HFFc6 (cell line): ENCODE measurements at places on chromosomes 3 and 15. TPM values are rescaled to one million over a fixed set of nuclear protein-coding genes. Genes with fewer than 3 reads are reported as not detected.

DNA sequence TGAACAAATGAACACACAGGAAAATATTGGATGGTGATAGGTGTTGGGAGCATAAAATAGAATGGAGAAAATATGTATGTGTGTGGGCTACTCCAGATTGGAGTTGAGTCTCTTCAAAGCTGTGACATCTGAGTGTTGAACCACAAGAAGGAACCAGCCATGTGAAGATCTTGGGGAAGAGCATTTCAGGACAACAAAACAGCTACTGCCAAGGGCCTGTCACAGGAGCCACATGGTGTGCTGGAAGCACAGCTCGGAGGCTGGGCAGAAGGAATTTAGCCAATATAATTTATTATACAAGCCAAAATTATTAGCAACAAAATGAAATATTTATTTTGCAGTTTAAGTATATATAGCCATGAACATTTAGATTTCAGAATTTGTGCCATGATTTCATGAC lies 108.3 kb upstream of the FGF7 start:
- H3K27ac ChIP-seq: no peak overlapping the region
- DNase-seq: no peak
- no peak overlapping the region for H3K4me3 ChIP-seq
- no peaks in the 10 kb centered on the region for H3K27me3 ChIP-seq
- peaks cover 28% of the 10 kb centered on the region for H3K36me3 ChIP-seq

DNA sequence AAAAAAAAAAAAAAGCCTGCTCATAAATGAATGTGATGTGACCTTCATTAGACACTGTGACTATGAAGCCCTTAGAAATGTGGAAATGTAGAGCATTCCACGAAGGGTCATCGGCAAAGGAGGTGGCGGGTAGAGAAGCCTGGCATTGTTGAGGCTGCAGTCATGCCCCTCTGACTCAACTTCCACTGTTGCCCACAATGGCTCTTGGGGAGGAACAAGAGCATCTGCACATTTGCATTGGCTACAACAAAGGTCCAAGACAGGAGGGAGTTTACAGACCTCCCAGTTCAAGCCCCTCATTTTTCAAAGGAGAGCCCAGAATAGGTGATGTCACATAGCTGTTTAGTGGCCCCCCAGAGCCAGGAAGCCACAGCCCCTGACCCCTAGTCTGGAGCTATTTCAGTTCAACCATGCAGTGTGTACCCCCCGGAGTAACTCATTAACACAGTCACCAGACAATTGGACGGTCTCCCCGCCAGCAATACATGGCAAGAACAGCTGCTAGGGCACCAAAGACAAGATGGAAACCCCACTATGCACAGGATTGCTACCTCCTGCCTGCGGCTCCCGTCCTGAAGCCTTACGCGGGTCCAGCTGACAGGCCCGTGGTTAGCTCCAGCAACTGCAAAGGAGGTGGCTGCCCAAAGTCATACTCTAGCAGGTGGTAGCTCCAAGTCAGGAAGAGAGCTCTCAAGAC lies 56.2 kb downstream of the SH3BP5 start:
- DNase-seq: no peak
- no peaks in the 10 kb centered on the region for H3K27me3 ChIP-seq
- H3K4me1 ChIP-seq: peaks cover 30% of the 10 kb centered on the region
- H3K27ac ChIP-seq: no peak overlapping the region
- no peak overlapping the region for H3K4me3 ChIP-seq

DNA sequence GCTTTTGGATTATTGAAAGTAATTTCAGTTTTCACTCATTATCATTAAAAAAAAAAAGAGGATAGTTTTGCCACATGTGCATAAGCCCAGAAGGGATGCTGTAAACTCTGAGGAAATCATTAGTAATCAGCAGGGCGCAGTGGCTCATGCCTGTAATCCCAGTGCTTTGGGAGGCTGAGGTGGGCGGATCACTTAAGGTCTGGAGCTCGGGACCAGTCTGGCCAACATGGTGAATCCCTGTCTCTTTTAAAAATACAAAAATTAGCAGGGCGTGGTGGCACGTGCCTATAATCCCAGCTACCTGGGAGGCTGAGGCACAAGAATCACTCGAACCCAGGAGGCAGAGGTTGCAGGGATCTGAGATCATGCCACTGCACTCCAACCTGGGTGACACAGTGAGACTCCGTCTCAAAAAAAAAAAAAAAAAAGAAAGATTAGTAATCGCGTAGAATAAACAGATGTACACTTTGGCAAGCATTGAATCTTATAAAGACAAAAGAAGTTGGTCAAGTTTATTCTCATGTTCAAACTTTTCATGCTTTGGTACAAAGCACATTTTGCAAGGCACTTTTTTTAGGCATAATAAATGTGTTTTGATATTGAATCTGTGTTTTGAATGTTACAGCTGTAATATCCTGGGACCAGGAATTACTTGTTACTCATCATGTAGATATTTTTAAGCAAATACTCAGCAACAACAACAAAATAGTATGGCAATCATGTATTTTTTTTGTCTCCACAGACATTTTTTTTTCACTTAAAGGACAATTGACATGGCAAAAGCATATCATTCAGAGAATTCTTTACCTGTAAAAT lies 93.2 kb upstream of the AGTR1 start:
- no peaks in the 10 kb centered on the region for H3K36me3 ChIP-seq
- peaks cover 10% of the 10 kb centered on the region; the same call in 1 of the 2 replicates for H3K4me1 ChIP-seq
- no peaks in the 10 kb centered on the region for H3K27me3 ChIP-seq
- DNase-seq: peak; percentile 2
- no peak overlapping the region for H3K27ac ChIP-seq
- H3K4me3 ChIP-seq: no peak overlapping the region

DNA sequence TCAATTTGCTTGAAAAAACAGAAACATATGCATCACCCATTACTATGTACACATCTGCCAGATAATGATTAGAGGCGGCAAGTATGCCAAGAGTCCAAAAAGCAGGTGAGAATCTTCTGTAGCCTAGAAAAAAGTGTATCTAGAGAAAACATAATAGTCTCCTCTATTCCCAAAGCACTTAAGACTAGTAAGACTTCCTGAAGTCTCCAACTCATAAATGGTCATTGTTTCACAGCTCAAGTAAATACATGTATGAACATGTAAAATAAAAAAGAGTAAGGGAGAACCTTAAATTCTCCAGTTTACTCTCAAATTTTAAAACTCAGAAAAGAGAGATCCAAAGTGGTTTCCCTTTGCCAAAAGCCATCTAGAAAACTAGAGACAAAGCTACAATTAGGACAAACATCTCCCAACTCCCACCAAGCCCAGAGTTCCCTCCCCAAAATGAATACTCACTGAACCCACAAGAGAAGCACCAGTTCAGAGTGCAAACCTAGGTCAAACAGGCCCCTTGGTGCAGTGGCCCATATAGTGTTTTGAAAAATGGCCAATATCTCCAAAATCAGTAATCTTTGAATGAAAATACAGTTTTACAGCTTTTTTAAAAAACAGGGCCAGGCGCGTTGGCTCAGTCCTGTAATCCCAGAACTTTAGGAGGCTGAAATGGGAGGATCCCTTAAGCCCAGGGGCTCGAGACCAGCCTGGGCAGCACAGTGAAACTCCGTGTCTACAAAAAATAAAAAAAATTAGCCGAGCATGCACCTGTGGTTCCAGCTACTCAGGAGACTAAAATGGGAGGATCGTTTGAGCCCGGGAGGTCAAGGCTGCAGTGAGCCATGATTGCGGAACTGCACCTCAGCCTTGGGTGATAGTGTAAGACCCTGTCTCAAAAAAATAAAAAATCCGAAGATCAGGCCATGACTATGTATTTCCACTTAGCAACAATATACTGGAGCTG lies 11.0 kb upstream of the MAP4 start:
- peaks cover 46% of the 10 kb centered on the region for H3K4me1 ChIP-seq
- DNase-seq: no peak
- H3K36me3 ChIP-seq: peaks cover 5% of the 10 kb centered on the region; the same call in 1 of the 2 replicates
- no peaks in the 10 kb centered on the region; the same call in 1 of the 2 replicates for H3K27me3 ChIP-seq

DNA sequence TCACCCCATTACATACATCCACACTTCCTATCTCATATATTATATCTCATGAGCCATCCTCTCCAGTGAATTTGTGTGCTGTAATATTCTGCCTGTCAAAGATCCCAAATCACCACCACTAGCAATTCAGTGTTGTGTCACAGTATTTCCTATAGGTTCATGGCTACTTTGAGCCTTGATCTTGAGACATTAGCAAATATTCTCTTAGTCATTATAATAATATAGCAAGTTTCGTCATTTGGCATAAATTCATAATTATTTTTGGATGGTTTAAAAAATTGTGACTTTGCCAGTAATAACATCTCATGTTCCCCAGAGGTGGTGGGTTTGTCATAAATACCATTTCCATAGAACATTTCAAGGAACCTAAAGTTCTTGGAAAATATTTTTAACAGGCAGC lies 47.7 kb downstream of the CMSS1 start:
- no peak for DNase-seq
- H3K36me3 ChIP-seq: peaks cover 84% of the 10 kb centered on the region
- H3K27me3 ChIP-seq: no peaks in the 10 kb centered on the region; the same call in 1 of the 2 replicates

DNA sequence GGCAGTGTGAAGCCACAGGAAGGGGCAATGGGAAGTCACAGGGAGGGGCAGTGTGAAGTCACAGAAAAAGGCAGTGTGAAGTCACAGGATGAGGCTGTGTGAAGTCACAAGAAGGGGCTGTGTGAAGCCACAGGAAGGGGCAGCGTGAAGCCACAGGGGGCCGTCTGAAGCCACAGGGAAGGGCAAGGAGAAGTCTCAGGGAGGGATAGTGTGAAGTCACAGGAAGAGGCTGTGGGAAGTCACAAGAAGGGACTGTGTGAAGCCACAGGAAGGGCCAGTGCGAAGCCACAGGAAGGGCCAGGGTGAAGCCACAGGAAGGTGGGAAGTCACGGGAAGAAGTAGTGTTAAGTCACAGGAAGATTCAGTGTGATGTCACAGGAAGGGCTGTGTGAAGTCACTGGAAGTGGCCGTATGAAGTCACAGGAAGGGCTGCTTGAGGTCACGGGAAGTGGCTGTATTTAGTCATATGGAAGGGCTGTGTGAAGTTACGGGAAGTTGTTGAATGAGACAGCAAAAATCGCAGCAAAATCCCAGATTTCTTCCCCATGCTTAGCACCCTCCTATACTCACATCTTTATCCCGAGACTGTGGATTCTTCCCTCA lies 38.6 kb downstream of the GASK1A start:
- no peak overlapping the region for H3K4me3 ChIP-seq
- DNase-seq: no peak
- H3K27ac ChIP-seq: no peak overlapping the region

DNA sequence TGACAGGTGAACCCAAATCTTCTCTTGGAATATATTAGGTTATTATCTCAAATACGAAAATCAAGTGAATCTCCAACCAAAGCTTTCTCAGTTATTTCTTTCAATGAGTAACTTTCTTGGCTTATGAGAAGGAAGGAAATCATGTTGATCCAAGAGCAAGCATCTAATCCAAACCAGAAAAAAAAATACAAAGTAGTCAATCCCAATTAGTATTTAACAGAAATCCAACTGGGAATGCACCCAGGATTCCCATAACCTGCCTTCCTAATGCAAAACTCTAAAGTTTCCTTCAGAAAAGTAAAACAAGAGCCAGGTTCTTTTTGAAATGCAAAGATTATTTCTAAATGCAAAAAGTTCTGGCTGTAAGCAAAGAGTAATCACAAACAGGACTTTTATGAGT lies 289.3 kb downstream of the SHOX2 start:
- no peak for DNase-seq
- H3K36me3 ChIP-seq: no peaks in the 10 kb centered on the region
- no peak overlapping the region for H3K27ac ChIP-seq
- H3K4me1 ChIP-seq: peaks cover 4% of the 10 kb centered on the region; the same call in 1 of the 2 replicates

GRCh38 chr3:60912876-60913275 lies 338.4 kb downstream of the FHIT start:
- H3K4me1 ChIP-seq: no peaks in the 10 kb centered on the region
- no peak for DNase-seq
- peaks cover 3% of the 10 kb centered on the region; the same call in 1 of the 2 replicates for H3K27me3 ChIP-seq
- H3K4me3 ChIP-seq: no peak overlapping the region

DNA sequence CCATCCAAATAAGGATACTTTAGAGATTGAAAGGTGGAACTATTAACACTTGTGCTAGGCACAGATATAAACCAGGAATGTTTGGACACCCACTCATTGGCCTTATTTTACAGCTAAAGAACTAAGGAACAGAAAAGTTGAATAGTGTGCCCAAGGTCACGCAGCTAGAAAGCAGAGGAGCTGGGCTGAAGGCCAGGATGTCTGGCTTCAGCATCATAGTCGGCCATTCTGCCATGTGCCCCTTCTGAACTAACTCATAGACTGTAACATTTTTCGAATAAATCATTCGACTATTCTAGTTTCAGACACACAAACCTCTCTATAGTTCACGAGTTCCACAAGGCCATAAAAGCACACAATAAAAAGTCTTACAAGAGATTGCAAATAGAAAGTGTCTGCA lies 71.1 kb downstream of the SUMF1 start:
- no peaks in the 10 kb centered on the region for H3K36me3 ChIP-seq
- H3K4me1 ChIP-seq: peaks cover 20% of the 10 kb centered on the region
- no peak overlapping the region for H3K4me3 ChIP-seq
- peaks cover 1% of the 10 kb centered on the region; the same call in 1 of the 2 replicates for H3K27me3 ChIP-seq
- no peak for DNase-seq

GRCh38 chr3:150407808-150408220 lies 284 bp upstream of the TSC22D2 start:
- peaks cover 27% of the 10 kb centered on the region for H3K4me1 ChIP-seq
- H3K27ac ChIP-seq: peak overlapping the region; percentile 98
- peaks cover 12% of the 10 kb centered on the region for H3K27me3 ChIP-seq
- DNase-seq: no peak
- peaks cover 37% of the 10 kb centered on the region for H3K36me3 ChIP-seq
- H3K4me3 ChIP-seq: peak overlapping the region; percentile 93

GRCh38 chr3:2661078-2661477 lies 449.1 kb downstream of the IL5RA start:
- no peaks in the 10 kb centered on the region for H3K36me3 ChIP-seq
- no peak for DNase-seq
- no peaks in the 10 kb centered on the region for H3K4me1 ChIP-seq
- no peaks in the 10 kb centered on the region for H3K27me3 ChIP-seq

The TMEM40 gene
- 0.50 to 1.1 TPM in 2 of 3 replicates, not detected in the other for total RNA-seq

The MOBP gene
- not detected in 3 replicates for total RNA-seq

The UPK1B gene
- total RNA-seq: not detected in 3 replicates

The DYNLT2B gene
- 12.0 to 15.0 TPM (median 12.6 TPM) in 3 replicates for total RNA-seq

The CDHR4 gene
- total RNA-seq: 0.19 to 0.27 TPM in 2 of 3 replicates, not detected in the other

The SAMMSON gene
- not detected in 3 replicates for total RNA-seq

The PEX11A gene
- total RNA-seq: 2.2 to 4.0 TPM (median 3.5 TPM) in 3 replicates

The CCDC54 gene
- not detected in 3 replicates for total RNA-seq

The CMTM8 gene
- not detected in 3 replicates for total RNA-seq
